Stimulated activated CD4-positive, alpha-beta T cell treated with anti-CD3 and anti-CD28 coated beads, Interleukin-1b, Interleukin-23, amount 100 ng/mL, for 1 hour (primary cell): ENCODE measurements at places on chromosomes 5 and 9.

DNA sequence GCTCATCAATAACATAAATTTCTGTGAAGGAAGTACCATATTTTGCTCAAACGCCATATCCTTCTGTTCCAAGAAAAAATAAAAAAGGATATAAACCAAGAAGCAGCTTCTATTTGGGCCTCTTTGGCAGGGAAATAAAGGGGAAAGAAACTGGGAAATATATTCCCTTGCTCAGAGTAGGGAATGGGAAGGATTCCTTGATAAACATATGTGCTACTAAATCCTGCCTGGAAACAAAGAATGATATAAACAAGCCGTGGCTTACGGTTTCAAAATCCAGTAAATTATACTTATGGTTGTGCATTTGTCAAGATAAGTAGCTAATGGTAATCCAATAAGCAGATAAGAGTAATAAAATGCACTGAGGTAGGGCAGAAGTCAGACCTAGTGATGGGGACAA, 481.6 kb downstream of the NTRK2 start:
- no peak for DNase-seq

- DNase-seq, result no peak
Measured at GRCh38 chr5:172727551-172727950, 43.4 kb downstream of the DUSP1 start.

DNA sequence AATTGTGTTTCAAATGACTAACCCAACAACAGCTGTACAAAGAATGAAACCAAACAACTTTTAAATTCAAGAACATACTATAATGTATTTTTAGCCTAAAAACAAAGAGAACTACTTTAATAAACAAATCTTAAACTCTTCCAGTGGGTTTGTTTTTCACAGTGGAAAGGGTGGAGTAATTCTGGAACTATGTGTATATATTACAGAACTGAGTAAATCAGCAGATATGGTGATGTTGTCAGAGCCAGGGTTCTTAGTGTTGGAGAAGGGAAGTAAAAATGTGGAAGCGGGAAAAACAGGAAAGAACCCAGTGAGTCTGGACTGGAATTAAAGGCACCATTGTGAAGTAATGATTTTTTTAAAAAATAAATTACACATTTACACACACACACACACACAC, 144.9 kb downstream of the CDK5RAP2 start:
- DNase-seq, result no peak

DNA sequence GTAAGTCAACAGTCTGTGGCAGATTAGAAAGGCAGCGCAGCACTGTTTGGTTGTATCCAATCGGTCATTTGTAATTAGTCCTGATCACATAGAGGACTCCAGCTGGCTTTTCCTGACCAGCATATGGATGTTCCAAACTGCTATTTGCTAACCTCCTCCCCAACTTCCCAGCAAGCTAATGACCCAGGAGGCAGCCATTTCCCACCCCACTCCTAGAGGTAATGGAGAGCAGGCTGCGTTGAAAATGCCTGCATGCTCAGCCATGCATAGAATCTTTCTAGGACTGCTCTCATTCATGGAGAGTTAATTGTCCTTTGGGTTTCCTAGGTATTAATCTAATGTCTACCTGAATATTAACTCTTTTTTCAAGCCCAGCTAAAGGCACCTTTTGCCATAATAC, 850.6 kb upstream of the WWC1 start:
- DNase-seq, result no peak

GRCh38 chr9:74036549-74037231, 460.4 kb upstream of the RORB start:
- DNase-seq, result no peak

DNA sequence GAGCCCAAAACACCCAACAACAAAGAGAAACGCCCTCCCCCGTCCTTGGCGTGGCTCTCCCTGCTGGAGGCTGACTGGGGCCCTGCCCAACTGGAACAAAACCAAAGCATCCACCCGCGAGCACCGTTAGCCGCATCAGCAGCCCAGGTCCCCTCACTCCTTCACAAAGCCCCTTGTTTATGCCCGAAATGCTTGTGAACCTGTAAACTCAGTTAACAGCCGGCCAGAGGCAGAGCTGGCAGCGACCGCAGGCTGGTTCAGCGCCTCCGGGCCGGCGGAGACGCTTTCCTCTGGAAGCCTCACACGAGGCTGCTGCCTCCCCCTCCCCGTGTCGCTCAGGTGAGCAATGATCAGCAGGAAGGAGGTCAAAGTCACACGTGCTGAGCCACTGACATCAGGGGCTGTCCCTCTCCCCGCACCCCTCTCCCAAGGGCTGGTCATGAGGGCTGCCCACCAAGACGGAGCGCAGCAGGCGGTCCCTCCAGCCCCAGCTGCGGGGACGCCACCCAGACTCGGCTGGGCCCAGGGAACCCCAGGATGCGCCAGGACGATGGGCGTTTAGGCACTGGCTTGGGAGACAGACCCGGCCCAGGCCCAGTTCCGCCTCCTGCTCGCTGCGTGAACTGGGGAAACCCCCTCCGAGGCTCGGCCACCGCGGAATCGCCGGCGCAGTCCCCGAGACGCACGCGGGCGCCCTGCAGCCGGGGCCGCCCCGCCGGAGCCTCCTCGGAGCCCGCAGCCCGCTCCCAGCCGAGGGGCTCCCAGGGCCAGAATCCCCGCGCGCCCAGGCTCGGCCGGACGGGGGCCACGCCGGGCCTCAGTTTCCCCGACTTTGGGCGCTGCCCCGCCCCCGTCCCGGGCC, 563 bp downstream of the SNAPC4 start:
- no peak for DNase-seq

DNA sequence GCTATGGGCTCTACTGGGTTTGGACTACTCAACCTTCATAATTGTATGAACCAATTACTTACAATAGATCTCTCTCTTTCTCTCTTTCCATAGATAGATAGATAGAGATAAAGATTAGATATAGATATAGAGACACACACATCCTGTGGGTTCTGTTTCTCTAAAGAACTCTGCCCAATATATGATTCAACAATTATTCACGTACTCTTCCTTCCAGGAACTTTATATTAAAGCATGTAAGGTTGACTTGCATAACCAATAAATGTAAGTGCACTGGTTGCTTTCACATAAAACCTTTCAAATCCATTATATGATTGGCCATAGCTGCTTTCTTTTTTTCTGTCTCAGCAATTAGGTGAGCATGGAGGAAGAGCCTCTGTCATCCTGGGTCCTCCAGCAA, 46.7 kb upstream of the CDH18 start:
- DNase-seq, result no peak

DNA sequence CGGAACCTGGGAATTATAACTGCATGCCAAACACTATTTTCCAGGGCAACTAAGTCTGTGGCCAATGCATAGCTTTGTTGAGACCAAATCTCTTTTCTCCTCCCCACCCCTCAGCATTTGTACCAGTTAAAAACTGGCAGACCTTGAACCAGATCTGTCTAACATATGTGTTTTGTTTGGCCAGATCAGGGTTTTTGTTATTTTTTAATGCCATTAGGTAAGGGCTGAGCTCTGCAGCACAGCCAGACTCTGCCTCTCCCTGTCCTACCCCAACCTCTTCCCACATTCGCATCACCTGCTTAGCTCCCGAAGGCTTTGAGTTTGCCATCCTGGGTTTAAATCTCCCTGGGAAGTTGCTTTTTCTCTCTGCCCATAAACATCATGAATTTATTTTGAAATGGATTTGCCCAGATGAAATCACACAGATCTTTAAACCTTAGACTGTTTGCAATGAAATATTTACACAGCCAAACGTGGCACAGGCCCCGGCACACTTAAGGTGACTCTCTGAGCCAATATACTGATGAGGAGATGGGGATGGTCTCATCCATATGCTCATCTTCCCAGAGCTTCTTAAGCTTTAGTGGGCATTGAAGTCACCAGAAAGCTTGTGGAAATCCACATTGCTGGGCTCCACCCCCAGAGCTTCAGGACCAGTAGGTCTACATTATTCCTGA, 54.0 kb upstream of the ALDH1B1 start:
- DNase-seq, result no peak

- DNase-seq, result no peak
Measured at GRCh38 chr5:89520771-89521170, 637.8 kb upstream of the MEF2C start.

- no peak for DNase-seq
Measured at GRCh38 chr9:13814647-13815400, 499.1 kb downstream of the NFIB start.

DNA sequence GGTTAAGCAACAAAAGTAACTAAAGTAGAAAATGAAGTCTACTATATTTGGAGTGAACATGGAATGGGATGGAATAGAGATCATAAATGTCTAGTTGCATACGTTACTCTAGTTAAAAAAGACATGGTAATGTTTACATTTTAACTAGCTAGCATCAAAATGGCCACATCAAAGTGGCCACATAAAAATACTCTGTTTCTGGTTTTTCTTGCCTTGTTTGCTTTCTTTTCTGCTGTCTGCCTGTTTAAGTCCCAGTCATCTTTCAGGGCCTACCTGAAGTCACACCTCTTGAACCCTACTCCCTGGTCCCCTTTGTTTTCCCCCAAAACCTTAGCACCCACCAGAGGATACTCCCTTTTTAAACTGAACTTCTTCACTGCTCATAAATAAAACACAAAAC, 6.4 kb upstream of the KIF2A start:
- DNase-seq, result no peak

GRCh38 chr5:158451203-158451992, 592.5 kb upstream of the CLINT1 start:
- no peak for DNase-seq

GRCh38 chr5:2983583-2984300, 232.3 kb upstream of the IRX2 start:
- DNase-seq, result no peak

DNA sequence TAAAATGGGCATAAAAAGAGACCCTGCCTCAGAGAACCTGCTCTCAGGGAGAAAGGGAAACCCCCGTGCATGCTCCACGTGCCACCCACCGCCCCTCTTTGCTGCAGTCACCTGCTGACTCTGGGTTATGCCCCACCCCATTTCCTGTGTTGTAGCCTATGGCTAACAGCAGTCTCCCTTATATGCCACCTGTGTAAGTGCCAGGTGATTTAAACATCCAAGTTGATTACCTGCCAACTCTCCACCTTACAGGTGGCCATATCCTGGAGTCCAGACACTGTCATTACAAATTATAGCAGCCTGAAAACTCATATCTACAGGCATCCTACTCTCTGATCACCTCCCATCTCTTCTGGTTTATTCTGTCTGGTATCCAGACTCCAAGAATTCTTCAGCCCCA, 242.6 kb downstream of the HSPA4 start:
- no peak for DNase-seq

GRCh38 chr5:105504-106070, 13.6 kb downstream of the PLEKHG4B start:
- no peak for DNase-seq

GRCh38 chr9:89690334-89690912, 85.6 kb downstream of the GADD45G start:
- no peak for DNase-seq

GRCh38 chr9:715300-715699, 126.2 kb upstream of the DMRT1 start:
- no peak for DNase-seq

GRCh38 chr5:83608122-83608521, 112.5 kb downstream of the HAPLN1 start:
- no peak for DNase-seq

DNA sequence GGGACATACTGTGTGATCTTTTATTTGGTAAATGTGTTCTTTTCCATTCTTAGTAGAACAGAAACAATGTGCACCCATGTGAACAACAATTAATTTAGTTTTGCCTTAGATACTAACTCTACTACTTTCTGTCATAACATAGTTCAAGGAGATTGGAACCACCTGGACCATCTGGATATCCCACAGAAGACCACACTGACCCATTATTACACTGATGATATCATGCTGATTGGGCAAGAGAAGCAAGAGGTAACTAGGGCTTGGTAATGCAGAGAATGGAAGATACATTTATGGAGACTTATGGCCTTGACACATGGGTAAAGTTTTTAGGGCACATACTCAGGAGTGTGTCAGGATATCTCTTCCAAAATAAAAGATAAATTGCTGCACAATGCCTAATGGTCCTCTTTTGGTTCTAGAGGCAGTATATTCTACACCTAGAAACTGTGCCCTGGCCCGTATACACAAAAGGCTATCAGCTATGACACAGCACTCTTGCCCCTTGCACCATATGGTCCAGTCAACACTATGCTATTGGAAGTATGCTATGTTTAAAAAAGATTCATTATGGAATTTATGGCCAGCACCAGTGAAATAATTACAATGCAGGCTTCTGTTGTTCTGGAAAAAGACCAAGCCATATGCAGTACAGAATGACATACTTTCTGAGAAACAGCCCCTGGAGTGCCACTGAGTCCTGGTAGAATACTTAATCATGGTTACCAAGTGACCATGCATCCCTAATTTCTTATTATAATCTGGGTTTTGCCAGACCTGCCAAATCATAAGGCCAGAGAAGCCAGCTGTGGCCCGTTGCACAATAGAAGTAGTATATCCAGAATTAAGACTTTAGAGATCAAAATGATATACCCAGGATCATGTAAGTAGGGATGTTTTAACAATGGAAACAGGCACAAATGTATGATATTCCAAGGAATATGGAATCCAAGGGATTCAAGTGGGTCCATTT, 41.6 kb upstream of the MROH2B start:
- no peak for DNase-seq

GRCh38 chr9:121499427-121500164, at the start of gene GGTA1:
TSS of gene GGTA1 (minus strand) at chr9:121499844. CDS start at chr9:121467922, 31,922 bp downstream.
- DNase-seq, result no peak

GRCh38 chr9:22416692-22417060, 29.9 kb upstream of the DMRTA1 start:
- DNase-seq, result no peak

- no peak for DNase-seq
Measured at GRCh38 chr9:16221366-16221765, 649.1 kb downstream of the BNC2 start.

GRCh38 chr5:181181650-181182565, 23.1 kb downstream of the TRIM7 start:
- DNase-seq, result no peak

GRCh38 chr5:65034813-65035209, 266.1 kb downstream of the CWC27 start:
- DNase-seq, result no peak

DNA sequence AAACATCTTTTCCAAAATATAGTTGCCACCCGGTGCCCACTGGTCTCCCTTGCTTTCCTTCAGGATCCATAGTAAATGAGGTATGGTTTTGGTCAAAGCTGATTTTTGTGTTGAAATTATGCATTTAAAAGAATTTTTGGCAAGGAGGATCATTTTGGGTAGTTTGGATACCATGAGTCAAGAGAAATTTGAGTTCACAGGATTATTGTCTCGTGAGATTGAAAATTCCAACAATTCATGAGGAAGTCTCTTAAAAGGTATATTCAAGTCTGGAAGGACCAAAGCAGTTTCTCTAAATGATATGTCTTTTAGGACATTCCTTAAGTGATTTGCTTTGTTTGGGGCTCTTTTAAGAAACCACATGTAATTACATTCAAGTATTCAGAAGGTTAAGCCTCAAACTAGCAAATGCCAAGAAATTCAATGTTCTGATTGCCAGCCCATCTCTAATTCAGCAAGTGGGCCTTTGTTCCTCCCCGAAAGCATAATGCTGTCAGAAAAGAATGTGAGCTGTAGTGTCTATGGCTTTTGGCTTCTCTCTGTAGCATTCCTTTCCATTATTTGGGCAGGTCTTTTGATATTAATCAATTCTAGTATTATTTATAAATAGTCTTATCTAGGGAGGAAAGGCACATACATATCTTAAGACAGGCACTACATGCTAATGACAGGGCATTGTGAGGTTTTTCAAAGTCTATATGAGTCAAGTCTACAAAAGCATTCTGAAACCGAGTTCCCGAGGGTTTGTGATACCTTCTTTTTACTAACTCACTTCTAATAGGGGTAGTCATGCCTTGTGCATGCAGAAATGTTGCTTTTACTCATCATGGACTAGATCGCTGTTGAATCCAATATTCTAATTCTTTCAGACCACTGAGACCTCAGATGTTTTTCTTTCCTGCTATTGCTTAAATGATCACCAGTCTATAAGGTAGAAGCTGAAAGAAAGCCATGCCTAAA, 453.9 kb downstream of the ENC1 start:
- DNase-seq, result no peak
